ENCODE measurements at places on chromosomes 7 and 10.

DNA sequence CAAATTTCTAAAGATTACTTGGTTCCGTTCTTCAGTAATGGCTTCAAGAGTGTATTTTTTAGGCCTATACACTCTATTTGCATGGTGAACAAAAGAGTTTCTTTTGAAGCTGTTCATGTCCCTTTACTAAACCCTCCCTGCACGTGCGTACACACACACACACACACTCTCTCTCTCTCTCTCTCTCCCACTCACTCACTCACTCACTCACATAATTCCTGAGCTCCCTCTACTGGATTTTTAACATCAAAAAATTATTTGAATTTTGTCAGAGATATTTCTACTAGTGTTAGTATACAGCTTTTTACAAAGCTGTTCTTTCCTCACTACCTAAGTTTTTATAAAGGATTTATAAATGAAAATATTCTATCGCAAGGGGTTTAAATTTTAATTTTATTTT is 85.9 kb downstream of the UBE3C start:
- DNase-seq, result no peak

GRCh38 chr10:132113206-132113605 is 47.5 kb downstream of the JAKMIP3 start:
- DNase-seq, result no peak

DNA sequence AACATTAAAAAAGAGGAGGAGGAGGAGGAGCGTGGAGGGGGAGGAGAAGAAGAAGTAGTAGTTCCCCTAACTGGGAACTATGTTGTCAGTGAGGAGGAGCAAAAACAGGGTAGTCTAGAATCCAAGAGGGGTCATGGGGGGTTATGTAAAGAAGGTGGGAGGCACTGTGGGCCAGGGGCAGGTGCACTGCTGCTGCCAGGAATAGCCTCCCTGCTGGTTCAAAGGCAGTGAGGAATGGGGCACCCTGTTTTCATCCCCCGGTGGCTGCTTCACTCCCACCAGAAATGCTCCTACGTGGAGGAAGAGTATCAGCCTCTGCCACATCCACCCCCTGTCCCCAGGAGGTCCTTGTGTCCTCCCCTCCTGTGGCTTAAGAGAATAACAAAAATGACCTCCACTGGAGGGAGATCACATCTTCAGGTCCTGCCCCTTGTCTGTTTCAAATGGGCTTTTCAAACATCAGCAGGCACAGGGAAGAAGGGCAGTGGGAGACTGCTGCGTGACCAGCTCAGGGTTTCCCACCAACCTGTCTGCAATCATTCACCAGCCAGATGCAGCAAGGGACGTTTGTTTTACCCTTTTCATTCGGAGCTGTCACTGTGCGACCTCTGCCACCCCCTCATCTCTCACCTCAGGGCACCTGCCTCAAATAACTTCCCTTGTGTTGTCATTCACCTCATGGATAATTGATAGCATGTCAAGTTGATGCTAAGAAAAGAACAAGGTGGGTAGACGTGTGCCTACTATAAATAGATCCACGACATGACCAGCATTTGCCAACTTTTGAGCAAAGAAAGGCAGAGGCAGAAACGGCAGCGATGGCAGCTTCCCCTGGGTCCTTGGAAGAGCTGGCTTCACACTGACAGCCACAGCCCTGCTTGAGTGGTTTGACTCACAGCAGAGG is 92.6 kb downstream of the DGKI start:
- no peak for DNase-seq

- DNase-seq, result no peak
Observed at GRCh38 chr10:89097226-89097625, 106.6 kb downstream of the FAS start.

Data from foreskin fibroblast (primary cell).